ENCODE measurements at places on chromosomes 7 and 10.

GRCh38 chr7:158406364-158406763, 181.3 kb downstream of the PTPRN2 start:
- no peak for DNase-seq

GRCh38 chr7:8014399-8014798, 45.8 kb downstream of the GLCCI1 start:
- no peak for DNase-seq

DNA sequence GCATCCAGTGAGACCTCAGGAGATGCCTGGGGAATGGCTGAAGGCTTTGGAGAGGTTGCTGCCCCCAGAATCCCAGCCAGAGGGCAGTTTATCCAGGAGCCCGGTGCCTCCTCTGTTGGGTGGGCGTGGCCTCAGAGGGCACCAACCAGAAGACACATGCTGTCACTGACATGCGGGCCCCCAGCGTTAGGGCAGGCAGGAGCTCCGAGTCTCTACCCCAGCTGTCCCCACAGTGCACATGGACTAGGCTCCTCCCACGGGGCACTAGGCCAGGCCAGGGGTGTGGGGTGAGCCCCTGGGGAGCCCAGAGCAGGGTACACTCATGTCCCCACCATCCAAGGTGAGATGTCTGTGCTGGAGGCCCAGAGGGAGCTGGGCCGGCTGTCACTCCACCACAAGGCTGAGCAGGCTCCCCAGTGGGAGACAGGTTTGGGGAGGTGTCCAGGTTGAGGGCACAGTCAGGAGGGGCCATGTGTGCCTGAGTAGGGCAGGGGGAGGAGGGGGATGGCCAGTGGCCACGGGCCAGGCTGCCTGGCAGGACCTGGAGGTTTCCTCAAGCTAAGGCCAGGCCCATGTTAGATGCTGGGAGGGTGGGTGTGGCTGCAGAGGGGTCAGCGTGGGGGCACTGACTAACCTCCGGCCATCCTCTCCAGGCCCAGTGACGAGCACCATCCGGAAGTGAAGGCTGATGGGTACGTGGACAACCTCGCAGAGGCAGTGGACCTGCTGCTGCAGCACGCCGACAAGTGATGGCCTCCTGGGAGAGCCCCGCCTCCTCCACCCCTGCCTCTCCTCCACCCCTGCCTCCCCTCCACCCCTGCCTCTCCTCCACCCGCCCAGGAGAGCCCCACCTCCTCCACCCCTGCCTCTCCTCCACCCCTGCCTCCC, 131.3 kb downstream of the FAM53B start:
- no peak for DNase-seq

- peak; percentile 40 for DNase-seq
These were observed 225.8 kb upstream of the PHYHIPL start for GRCh38 chr10:58950618-58951017.

GRCh38 chr10:6382081-6382480, 179.3 kb downstream of the PFKFB3 start:
- DNase-seq = peak; percentile 76

GRCh38 chr7:75945297-75946168, 30.6 kb downstream of the POR start:
- no peak for DNase-seq

DNA sequence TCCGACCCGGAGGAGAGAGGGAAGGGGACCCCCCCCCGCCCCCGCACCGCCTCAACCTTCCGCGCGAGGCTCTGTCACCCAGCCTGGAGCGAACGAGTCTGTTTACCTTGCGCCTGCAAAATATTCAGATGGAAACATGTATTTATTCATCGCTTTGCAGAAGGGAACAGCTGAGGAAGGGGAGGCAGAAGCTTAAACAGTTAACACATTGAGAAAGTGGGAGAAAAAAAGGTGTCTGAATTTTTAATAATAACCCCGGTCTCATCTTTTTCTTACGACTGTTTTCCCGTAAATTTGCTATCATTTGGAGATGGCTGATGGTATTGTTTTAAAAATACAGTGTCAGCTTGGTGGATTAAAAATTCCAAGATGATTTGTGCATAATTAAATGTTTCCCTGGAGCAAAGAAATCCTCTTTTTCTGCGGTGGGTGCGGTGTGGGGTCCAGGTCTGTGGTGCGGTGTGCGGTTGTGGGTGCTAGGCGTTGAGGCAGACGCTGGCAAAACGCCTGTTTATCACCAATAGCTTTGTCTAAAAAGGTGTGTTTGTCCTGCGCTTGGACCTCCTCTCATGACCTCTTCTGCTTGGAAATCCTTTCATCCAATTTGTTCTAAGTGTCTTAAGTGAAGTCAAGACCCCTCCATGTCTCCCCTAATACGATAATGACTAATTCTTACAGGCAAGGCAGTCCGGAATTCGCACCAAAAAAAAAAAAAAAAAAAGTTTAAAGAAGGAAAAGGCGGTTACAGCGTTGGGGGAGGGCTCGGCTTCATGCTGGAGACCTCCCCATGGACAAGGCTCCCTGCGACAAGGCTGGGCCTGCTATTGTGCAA, 1.6 kb downstream of the UNCX start:
- no peak for DNase-seq

DNA sequence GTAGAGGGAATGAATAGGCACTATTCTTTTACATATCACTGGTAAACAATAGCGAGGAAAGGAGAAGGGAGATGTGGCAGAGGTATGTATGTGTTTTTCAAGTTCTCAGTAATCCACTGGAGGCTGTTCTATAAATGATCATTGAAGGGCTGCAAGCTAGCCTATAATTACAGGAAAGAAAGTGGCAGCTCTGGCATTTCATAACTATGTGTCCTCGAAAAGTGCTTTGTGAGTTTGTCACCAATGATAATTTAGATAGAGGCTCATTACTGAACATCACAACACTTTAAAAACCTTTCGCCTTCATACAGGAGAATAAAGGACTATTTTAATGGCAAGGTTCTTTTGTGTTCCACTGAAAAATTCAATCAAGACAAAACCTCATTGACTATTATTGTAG, 235.1 kb downstream of the FOXP2 start:
- DNase-seq = no peak

DNA sequence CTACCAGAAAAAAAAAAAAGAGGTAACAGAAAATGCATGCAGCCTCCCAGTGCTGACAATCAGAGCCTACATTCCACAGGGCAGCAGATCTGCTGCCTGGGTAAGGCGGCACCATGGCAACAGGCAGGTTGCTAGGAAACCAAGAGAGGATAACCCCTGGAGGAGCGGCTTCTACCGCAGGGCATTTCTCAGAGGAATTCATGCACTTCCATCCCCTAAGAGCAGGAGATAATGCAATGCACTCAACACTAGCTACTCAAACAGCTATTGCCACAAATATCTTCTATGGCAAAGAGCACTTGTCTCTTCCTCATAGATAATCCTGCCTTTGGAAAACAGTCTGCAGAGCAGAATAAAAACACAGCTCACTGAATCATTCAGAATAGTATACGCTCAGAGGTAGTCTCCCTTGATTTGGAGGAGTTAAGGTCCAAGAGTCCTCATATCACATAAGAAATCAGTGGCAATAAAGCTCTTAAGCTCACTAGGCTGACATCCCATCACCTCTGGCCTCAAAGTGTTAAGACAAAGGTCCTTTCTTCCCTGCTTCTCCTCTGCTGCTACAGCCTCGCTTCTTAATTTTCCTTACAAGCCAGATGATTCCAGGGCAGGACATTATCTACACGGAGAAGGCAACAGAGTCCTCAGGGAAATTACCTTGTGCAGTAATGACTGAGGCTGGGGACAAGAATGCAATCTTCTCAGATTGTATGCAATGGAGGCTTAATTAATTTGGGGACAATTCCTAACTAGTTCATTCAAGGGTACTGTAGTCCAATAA, 10.7 kb downstream of the PSAP start:
- peak; percentile 95 for DNase-seq

GRCh38 chr7:140714331-140715040, 18.0 kb downstream of the NDUFB2 start:
- DNase-seq = no peak

GRCh38 chr7:20021066-20021465, 196.1 kb downstream of the MACC1 start:
- DNase-seq = no peak

DNA sequence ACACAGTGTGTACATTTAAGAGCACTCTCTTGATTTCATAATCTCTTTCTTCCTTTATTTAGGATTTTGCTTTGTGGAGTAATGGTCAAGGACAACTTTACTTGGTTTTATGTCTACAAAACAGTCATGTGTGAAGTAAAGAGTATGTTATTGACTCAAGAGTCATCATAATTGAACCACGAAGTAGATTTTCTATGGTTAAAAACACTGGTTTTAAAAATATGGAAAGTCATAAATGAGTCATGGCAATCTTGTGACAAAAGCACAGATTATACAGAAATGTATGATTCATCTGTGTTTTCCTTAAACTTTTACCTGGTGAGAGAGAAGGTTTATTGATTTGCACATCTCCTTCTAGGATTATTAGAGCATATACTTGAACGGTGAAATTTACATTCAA, 969.7 kb downstream of the GATA3 start:
- no peak for DNase-seq

DNA sequence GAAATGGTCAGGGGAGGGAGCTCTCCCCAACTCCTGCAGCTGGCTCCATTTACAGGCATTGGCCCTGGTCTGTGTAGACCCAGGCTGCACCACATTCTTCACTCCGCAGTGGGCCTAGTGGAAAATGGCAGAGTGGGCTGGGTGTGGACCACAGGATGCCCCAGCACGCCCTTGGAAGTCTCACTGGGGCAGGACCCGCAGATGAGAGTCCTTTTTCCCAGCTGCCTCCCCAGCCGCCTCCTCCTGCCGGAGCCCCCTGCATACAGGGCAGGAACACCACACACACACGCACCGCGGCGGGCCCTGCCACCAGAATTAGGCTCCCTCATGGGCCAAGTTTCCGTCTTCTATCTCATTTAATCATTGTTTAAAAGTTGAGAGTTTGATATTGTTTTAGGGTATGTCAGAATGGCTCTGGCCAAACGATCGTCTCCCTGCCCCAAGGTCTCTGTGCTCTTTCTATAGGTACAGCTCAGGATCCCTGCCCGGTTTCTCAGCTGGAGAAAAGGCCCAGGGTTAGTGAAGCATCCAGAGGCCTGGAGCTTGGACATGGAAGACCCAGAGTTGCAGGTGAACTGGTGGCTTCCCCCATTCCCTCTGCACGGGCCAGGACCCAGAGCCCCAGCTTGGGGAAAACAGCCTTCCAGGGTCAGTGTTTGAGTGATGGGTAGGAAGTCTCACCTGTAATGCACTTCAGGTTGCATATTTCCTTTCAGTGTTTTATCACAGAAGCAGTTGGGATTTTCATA, 42.0 kb downstream of the ZNF467 start:
- DNase-seq = no peak

DNA sequence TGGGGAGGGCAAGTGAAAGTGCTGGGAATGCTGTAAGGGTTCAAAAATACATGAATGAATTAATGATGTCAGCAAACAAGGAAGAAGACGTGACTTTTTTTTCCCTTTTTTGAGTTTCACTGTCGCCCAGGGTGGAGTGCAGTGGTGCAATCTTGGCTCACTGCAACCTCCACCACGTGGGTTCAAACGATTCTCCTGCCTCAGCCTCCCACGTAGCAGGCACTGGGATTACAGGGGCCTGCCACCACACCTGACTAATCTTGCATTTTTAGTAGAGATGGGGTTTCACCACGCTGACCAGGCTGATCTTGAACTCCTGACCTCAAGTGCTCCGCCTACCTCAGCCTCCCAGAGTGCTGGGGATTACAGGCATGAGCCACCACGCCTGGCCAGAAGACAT, 30.0 kb downstream of the DENND10 start:
- no peak for DNase-seq

DNA sequence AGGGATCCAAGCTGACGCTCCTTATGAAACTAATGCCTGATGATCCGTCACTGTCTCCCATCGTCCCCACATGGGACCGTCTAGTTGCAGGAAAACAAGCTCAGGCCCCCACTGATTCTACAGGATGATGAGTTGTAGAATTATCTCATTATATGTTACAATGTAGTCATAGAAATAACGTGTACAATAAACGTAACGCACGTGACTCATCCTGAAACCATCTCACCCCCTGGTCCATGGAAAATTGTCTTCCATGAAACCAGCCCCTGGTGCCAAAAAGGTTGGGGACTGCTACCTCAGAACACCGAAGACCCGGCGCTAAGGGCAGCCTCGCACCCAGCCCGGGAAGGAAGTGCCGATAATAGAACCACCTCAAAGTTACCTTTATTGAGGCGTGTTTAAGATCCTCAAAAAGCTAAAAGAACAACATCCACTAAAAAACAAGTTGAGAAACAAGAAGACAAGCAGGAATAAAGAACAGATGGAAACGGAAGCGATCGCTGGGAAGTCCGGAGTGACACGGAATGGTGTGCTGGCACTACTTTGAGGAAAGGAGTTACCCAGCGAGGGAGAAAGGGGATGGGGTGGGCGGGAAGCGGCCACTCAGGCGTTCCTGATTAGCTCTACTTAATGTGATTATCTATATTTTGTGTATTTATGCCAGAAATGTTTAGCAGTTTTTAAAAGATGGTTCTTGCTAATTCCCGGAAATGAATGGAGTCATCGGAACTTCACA, 50.1 kb upstream of the PRKAR1B start:
- no peak for DNase-seq

GRCh38 chr7:50610521-50611277, 45.5 kb upstream of the DDC start:
- DNase-seq = peak; percentile 62

- DNase-seq = no peak
These were observed 75.8 kb downstream of the LSMEM1 start for GRCh38 chr7:112556633-112557032.

- DNase-seq = peak; percentile 38
These were observed 104.9 kb downstream of the CDK6 start for GRCh38 chr7:92731335-92732063.

- no peak for DNase-seq
These were observed 77.4 kb downstream of the CACNB2 start for GRCh38 chr10:18217577-18217976.

DNA sequence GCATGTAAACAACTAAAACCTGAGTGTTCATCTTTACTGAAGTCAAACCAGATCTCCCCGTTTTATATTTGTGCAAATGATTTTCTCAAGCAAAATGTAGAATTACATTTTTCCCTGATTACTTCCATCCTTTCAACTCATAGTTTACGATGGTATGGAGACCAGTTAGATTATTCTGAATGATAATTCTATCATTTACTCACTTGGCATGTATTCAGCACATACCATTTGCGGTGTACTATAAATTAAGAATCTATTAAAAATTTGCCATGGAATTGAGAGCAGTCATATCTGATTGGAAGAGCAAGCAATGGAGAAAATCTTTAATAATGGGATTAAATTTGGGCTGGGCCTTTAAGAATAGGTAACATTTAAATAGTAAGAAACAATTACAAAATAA, 22.4 kb downstream of the DNAJC1 start:
- DNase-seq = no peak

GRCh38 chr7:98107313-98107721, 655 bp downstream of the LMTK2 start:
- no peak for DNase-seq

GRCh38 chr7:128053991-128054390, 22.8 kb upstream of the LRRC4 start:
- no peak for DNase-seq

GRCh38 chr7:97499204-97499603, 232.7 kb upstream of the TAC1 start:
- DNase-seq = no peak

DNA sequence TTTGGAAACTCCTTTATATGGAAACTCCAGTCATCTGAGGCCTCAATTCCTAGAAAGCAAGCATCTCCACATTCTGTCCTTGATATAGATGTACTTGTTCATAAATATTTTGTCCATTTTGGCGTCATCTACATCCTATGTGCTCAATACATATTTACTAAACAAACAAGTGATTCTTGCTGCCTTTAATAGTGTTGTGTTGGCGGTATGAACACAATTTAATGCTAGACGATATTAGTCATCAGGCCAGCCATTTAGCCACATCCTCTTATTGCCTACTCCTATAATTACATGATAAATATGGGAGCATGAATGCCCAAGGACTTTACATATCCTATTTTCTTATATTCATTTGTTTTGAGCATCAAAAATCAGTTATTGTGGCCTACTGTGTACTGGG, 18.5 kb upstream of the IFRD1 start:
- no peak for DNase-seq
